Upper lobe of left lung (tissue), 6 donors: ENCODE measurements at places on chromosomes 3 and 15. TPM values are rescaled to one million over a fixed set of nuclear protein-coding genes. Genes with fewer than 3 reads are reported as not detected.
A peak's percentile ranks its signal among the peaks of the same experiment; 100 is the strongest.

DNA sequence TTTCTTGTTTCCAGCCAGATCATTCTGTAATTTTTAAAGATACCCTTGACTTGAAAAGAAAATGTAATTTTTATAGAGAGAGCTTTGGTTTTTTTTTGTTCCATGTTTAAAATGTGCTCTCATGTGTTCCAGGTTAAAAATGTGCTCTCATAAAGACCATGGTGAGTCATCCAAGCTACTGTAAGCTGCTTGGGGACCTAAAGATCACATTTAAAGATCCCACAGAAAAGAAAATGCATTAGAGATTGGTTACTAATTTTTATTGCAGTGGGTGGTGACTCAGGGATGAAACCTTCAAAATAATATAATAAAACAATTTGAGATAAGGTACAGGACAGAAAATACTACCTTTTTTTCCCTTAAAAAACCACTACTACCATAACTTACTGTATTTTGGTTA lies 11.0 kb downstream of the TCF12 start:
- H3K4me3 ChIP-seq, result no peak overlapping the region
- H3K4me1 ChIP-seq, result peaks cover 43% of the 10 kb centered on the region
- no peak overlapping the region for H3K27ac ChIP-seq
- no peak for DNase-seq

GRCh38 chr3:108222853-108223565 lies 785 bp upstream of the IFT57 start:
- no peak for DNase-seq
- H3K27ac ChIP-seq, result peak overlapping the region; percentile 86
- no peaks in the 10 kb centered on the region for H3K27me3 ChIP-seq
- no peaks in the 10 kb centered on the region for H3K36me3 ChIP-seq
- peaks cover 24% of the 10 kb centered on the region for H3K4me1 ChIP-seq

DNA sequence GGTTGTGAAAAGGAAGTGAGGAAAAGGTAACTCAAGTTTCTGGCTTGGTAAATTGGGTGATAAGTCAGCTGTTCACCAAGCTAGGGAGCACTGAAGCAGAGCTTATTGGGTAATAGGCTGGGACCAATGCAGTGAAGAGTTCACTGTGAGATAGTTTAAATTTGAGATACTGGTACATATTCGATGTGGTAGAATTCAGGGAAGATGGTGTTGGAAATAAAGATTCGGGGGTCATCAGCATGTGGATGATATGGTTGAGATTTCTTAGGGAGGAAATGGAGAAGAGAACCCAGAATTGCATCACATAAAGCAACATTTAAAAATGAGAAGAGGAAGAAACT lies 16.9 kb downstream of the MME start:
- no peaks in the 10 kb centered on the region for H3K36me3 ChIP-seq
- H3K27ac ChIP-seq, result no peak overlapping the region
- DNase-seq, result no peak
- H3K4me3 ChIP-seq, result no peak overlapping the region
- no peaks in the 10 kb centered on the region for H3K27me3 ChIP-seq

GRCh38 chr3:110343945-110344344 lies 727.7 kb upstream of the NECTIN3 start:
- DNase-seq, result no peak
- no peaks in the 10 kb centered on the region for H3K4me1 ChIP-seq
- no peak overlapping the region for H3K4me3 ChIP-seq
- no peaks in the 10 kb centered on the region for H3K27me3 ChIP-seq
- H3K36me3 ChIP-seq, result no peaks in the 10 kb centered on the region

- DNase-seq, result no peak
- no peak overlapping the region for H3K27ac ChIP-seq
- H3K27me3 ChIP-seq, result no peaks in the 10 kb centered on the region
- no peak overlapping the region for H3K4me3 ChIP-seq
Observed at GRCh38 chr3:182139627-182140357, 428.1 kb downstream of the SOX2 start.

DNA sequence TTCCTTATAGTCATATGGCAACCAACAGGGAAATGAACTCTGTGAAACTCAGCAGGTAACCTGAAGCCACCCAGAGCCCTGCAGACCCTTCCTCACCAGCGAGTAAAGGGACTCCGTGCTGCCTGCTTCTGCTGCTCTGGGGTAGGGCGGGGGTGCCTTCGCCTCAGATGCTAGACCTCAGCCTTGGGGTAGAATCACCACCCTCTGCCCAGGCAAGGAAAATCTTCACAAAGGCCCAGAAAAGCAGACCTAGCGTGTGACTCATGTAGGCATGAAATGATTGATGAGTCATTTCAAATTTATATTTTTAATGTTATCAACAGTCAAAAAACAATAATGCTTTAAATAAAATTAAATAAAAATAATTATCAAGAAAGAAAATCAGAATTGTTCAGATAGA lies 6.6 kb downstream of the STIMATE start:
- peak overlapping the region; percentile 37 for H3K27ac ChIP-seq
- DNase-seq, result no peak
- no peaks in the 10 kb centered on the region for H3K27me3 ChIP-seq
- peaks cover under 1% of the 10 kb centered on the region for H3K36me3 ChIP-seq
- peaks cover 72% of the 10 kb centered on the region for H3K4me1 ChIP-seq

DNA sequence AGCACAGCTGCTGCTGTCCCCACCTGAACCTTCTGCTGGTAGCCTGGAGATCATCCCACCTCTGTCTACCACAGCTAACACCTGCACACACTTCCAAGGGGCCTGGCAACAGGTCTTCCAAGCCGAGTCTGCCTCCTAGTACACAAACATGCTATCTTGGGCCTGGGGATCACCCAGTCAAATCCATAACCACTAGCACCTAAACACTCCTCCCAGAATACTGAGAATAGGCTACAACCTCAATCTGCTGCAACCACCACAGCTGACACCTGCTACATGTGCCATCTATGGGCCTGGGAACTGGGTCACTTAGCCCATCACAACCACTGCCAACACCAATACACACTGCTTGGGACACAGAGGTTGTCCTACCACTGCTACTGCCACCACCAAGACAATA lies 362.8 kb upstream of the ARPP21 start:
- H3K36me3 ChIP-seq, result no peaks in the 10 kb centered on the region
- H3K27me3 ChIP-seq, result no peaks in the 10 kb centered on the region
- no peak for DNase-seq
- H3K4me1 ChIP-seq, result no peaks in the 10 kb centered on the region
- H3K4me3 ChIP-seq, result no peak overlapping the region
- H3K27ac ChIP-seq, result no peak overlapping the region

Gene AMIGO3
- 2.0 TPM for total RNA-seq

- H3K27me3 ChIP-seq, result no peaks in the 10 kb centered on the region
- no peak overlapping the region for H3K27ac ChIP-seq
- no peaks in the 10 kb centered on the region for H3K4me1 ChIP-seq
Observed at GRCh38 chr3:159439346-159439745, 549.3 kb upstream of the IL12A start.
